ENCODE measurements at places on chromosomes 7 and 10.

- no peak for DNase-seq
These were observed 11.9 kb downstream of the RNF216 start for GRCh38 chr7:5769571-5769970.

DNA sequence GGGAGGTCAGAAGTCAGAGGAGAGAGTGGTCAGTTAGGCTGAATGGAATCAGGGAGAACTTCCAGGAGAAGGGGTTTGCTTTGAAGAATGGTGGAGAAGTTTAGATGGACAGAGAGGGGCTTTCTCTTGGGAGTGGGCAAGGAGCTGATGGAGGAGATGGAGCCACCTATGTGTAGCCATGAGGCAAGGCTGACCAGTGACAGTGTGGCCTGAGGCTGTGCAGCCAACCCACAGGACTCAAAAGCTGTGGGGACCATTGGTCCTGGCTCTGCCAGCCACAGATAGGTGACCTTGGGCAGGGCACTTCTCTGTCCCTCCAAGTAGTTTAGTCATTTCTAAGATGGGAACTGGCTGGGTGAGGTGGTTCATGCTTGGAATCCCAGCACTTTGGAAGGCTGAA is 18.7 kb downstream of the NEURL1 start:
- no peak for DNase-seq

- no peak for DNase-seq
These were observed 116.6 kb downstream of the DOCK1 start for GRCh38 chr10:127021801-127022200.

DNA sequence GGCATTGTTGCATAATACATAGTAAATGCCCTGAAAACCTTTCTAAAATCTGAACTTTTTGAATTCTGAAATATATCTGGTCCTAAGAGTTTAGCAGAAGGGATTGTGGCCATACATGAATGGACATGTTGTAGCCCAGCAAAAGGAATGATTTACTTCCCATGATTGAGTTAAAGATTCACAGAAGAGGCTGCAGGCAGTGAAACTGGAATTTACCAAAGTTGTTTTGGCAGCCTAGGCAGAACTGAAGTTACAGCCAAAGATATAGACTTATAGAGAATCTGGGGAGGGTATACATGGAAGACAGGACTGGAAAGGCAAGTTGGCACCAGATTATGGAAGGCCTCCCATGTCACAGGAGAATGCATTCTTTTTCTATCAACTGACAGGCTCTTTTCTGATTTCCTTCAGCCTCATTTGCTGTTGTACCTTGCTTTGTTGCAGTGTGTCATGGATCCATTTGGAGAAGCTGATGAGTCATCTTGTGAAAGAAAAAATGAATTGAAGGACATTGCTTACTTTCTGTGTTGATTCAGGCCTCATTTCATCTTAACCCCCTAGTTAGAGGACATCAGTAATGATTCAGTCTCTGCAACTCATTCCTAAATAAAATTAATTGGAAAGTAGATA is 356.2 kb upstream of the LRGUK start:
- DNase-seq: no peak

GRCh38 chr7:28024786-28025334 is 155.7 kb downstream of the JAZF1 start:
- no peak for DNase-seq

- no peak for DNase-seq
These were observed 52.4 kb upstream of the ITGB1 start for GRCh38 chr10:33010132-33011037.

DNA sequence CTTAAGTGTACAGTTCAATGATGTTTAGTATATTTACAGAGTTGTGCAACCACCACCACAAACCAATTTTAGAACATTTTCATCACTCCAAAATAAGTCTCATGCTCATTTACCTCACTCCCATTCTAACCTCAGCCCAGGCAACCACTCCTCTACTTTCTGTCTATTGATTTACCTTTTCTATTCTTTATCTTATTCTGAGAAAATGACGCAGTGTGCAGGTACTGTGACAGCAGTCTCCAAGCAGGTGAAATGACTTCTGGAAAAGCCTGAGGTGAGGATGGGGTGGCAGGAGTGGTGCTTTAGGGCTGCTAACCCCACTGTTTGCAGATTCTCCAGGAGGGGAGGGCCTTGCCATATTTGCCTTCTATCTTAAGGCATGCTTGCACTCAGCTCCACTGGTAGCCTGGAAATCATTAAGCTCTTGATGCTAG is 39.5 kb downstream of the GARS1 start:
- no peak for DNase-seq

GRCh38 chr7:88071994-88072714 is 138.1 kb downstream of the ADAM22 start:
- no peak for DNase-seq

DNA sequence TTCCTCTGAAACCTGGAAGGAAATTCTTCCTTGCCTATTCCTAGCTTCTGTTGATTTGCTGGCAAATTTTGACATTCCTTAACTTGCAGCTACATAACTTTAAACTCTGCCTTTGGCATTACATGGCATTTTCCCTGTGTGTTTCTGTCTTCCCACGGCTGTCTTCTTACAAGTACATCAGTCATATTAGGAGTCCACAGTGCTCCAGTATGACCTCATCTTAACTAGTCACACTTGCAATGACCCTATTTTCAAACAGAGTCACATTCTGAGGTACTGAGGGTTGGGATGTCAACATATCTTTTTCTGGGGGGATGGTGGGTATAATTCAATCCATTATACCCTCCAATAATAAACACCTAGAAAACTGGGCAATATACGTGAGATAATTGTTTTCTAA is 37.4 kb upstream of the EPHB6 start:
- DNase-seq: no peak

- DNase-seq: no peak
These were observed 721.7 kb upstream of the GALNT17 start for GRCh38 chr7:70410134-70410750.

DNA sequence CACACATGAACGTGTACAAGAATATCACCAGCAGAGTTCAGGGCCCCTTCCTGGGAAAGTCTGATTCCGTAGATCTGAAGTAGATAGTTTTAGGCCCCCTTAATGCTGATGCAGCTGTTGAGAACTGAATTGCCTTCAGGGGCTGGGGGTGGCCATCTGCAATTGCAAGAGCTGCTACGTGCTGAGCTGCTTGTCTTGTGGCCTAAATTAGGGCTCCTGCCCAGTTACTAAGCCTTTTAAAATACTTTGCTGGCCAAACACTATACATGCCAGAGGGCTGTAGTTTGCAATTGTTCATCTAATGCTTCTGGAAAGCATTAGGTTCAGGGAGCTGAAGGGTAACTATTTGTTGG is 71.7 kb downstream of the TMEM178B start:
- no peak for DNase-seq

DNA sequence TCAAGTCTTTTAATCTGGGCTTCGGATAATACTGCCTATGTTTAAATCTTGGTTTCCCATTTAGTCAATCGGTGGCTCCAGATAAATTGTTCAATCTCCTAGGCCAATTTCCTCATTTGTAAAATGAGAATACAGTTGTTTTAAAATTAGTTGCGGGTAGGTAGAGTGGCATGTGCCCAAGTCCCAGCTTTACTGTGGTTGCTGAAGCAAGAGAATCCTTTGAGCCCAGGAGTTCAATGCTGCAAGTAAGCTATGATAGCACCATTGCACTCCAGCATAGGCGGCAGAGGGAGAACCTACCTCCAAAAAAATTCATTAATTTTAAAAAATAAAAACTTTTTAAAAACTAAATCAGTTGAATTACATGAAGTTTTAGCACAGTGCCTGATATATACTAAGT is 7.3 kb downstream of the RNF216 start:
- DNase-seq: no peak

Measured in stimulated activated CD4-positive, alpha-beta T cell treated with anti-CD3 and anti-CD28 coated beads, Interleukin-12 subunit alpha, Interleukin-12 subunit beta, amount 100 ng/mL, for 24 hours (primary cell).